ENCODE measurements at places on chromosomes 2 and 18. TPM values are rescaled to one million over a fixed set of nuclear protein-coding genes. Genes with fewer than 3 reads are reported as not detected.

The KCNJ3 gene
- total RNA-seq = not detected

The CHRNG gene
- total RNA-seq = 0.57 TPM

The NGEF gene
- 0.14 TPM for total RNA-seq

The CLEC4F gene
- total RNA-seq = 0.09 TPM
